CMK (cell line): ENCODE measurements at places on chromosomes 3 and 15.

DNA sequence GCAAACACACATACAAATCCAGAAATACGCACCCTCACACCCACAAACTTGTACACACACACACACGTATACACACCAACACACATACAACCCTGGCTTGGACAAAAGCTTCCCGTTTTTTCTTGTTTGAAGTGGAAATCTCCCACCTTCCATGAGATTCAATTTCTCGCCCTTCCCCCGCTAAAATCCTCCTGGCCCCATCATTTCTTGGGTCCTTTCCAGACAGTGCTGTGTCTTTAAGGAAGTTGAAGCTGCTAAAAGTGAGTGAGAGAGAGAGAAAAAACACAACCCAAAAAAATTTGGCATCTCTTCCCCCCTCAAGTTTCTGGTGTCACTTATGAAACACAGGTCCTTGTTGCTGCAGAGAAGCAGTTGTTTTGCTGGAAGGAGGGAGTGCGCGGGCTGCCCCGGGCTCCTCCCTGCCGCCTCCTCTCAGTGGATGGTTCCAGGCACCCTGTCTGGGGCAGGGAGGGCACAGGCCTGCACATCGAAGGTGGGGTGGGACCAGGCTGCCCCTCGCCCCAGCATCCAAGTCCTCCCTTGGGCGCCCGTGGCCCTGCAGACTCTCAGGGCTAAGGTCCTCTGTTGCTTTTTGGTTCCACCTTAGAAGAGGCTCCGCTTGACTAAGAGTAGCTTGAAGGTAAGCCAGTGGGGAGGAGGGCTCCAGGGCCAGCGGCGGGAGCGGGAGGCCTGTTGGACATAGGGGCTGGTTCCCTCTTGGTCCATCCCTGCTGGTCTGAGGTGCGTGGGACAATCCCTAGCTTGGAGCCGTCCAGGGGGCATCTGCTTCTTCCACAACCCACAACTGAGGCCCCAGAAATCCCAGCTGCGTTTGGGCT, at the start of gene ISLR:
ISLR (plus strand) TSS at position 331 of the 839 bp plus-strand sequence. CDS start 1,149 bp downstream, outside the sequence.
- DNase-seq, result no peak

GRCh38 chr3:127324913-127325628, 37.2 kb upstream of the PRR20G start:
- DNase-seq, result no peak

GRCh38 chr3:136305879-136306278, 55.7 kb downstream of the PCCB start:
- DNase-seq, result no peak

- no peak for DNase-seq
These were observed 13.9 kb downstream of the ELL3 start for GRCh38 chr15:43762824-43763223.
